T-cell (primary cell): ENCODE measurements at places on chromosomes 4 and X.

GRCh38 chrX:37894725-37895124, 47.4 kb upstream of the DYNLT3 start:
- no peak for DNase-seq

DNA sequence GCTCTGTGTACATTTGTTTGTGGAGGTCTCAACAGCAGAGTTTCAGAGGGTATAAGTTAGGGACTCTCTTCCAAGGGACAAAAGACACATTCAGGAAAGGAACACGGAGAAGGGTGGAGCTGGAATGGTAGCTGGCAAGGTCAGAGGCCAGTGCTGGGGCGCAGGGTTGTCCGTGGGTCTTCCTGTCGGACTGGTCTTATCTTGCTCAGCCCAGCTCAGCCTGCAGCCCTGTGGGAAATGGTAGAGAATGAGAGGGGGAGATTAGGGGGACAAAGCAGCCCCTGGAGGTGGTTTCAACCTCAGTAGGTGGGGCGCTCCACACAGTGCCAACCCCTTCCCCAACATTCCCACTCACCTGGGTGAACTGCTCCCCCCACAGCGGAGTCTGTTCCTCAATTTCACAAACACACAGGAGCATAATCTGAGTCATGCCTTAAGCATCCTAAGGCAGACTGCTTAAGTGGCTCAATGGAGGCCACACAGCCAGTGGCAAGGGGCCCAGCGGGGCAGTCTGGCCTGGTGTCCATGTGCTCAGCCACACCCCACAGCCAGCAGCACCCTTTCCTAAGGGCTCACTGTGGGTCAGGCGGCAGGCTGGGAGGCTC, 6.9 kb upstream of the HDAC6 start:
- no peak for DNase-seq

GRCh38 chrX:139692908-139693307, 15.1 kb downstream of the MCF2 start:
- DNase-seq = no peak

DNA sequence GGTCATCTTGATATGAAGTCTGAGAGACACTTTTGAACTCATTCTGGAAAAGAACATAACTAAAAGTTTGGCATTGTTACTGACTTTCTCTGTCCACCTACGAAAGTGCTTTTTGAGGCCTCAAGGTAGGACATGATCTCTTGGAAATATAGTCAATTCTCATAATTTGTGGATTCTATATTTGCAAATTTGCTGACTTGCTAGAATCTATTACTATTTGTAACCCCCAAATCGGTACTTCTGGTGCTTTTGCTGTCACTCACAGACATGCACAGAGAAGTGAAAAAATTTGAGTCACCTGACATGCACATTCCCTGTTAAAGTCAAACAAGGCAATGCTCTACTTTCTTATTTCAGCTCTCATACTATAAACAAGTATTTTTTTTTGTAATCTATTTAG, 35.6 kb downstream of the TSPAN7 start:
- DNase-seq = no peak

DNA sequence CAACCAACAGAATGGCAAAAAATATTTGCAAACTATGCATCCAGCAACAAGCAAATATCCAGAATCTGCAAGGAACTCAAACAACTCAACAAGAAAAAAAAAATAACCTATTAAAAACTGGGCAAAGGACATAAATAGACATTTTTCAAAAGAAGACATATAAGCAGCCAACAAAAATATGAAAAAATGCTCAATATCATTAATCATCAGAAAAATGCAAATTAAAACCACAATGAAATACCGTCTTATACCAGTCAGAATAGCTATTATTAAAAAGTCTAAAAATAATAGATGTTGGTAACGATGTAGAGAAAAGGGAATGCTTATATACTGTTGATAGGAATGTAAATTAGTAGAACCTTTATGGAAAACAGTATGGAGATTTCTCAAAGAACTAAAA, 53.4 kb downstream of the WDR19 start:
- no peak for DNase-seq

GRCh38 chr4:5012958-5013357, 6.3 kb downstream of the CYTL1 start:
- no peak for DNase-seq
